ENCODE measurements at places on chromosomes 1 and 21.
A peak's percentile ranks its signal among the peaks of the same experiment; 100 is the strongest.

DNA sequence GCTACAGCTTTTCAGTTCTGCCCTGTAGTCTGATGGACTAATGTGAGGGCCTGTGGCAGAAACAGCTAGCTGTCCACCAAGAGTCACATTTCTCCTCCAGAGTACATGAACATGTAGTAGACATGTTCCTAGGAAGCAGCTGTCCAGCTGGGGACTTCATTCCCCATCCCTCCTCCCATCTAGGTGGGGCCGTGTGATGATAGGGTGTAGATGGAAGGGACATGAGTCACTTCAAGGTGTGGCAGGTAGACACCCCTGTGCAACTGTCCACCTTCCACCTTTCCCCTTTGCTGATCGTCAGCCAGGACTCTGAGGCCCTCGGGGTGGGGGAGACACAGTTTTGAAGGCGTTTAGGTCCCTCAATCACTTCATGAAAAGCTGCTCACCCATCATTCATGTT, 3.6 kb upstream of the RD3 start:
- no peak overlapping the region for H3K4me3 ChIP-seq
- H3K27ac ChIP-seq = no peak overlapping the region
- DNase-seq = no peak
- peaks cover 4% of the 10 kb centered on the region for H3K4me1 ChIP-seq
- H3K36me3 ChIP-seq = peaks cover 2% of the 10 kb centered on the region
- peaks cover 15% of the 10 kb centered on the region for H3K27me3 ChIP-seq

- no peak for DNase-seq
- no peak overlapping the region for H3K4me3 ChIP-seq
- H3K27me3 ChIP-seq = no peaks in the 10 kb centered on the region
Observed at GRCh38 chr21:39946199-39946598, 79.0 kb downstream of the PCP4 start.

- no peak overlapping the region for H3K27ac ChIP-seq
- H3K4me3 ChIP-seq = peak overlapping the region; percentile 89
- no peaks in the 10 kb centered on the region for H3K27me3 ChIP-seq
- DNase-seq = no peak
Observed at GRCh38 chr1:42817440-42817767, 207 bp upstream of the SVBP start.

GRCh38 chr1:41790351-41790750, 128.4 kb downstream of the HIVEP3 start:
- H3K27me3 ChIP-seq = no peaks in the 10 kb centered on the region
- H3K36me3 ChIP-seq = no peaks in the 10 kb centered on the region
- no peak for DNase-seq
- no peak overlapping the region for H3K27ac ChIP-seq
- peaks cover 29% of the 10 kb centered on the region for H3K4me1 ChIP-seq

DNA sequence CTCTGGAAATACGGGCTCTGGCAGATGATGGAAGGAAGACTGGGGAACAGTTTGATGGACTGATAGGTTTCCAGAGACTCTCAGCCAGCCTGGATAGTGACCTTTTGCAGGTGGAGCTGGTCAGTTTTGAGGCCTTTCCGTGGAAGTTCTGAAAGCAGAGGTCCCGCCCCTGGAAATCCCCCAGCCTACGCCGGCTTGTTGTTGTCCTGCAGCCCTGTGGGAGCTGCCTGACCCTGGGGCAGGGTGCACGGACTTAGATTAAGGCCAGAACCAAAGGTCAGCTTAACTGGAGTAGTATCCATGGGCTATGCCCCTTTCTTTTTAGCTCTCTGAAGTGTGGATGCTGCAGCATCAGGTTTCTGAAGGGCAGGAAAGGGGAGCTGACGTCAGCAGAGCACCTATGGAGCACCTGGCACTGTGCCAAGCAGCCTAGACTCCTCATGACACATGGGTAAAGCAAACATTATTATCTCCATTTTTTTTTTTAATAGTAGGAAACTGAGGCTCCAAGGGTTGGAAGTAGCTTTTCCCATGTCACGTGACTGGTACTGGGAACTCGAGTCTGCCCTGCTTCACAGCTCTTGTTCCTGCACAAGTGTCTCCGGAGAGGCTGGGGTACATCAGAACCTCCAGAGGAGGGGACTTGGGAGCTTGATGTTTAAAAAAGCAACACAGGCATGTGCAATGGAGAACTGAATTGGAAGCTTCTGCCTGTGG, 38.5 kb downstream of the IER5 start:
- peaks cover 14% of the 10 kb centered on the region for H3K4me1 ChIP-seq
- peaks cover 7% of the 10 kb centered on the region for H3K27me3 ChIP-seq
- DNase-seq = no peak
- H3K4me3 ChIP-seq = no peak overlapping the region
- H3K27ac ChIP-seq = no peak overlapping the region

DNA sequence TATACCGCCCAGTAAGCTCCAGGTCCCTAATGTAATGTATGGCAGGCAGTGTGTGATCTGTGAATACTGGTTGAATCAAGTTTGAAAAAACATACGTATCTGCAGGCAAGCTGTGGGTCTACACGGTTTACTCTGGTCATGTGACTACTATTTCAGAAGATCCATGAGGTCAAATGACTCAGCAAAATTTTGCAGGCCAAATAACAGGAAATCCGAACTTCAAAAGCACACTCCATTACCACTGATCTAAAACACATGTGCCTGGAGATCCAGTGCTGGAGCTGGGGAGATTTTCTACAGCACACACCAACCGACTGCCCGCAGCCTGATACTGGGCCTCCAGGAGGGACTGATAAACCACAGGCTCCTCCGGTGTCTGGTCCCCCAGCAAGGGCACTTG, 64.5 kb upstream of the SLC44A3 start:
- H3K4me3 ChIP-seq = no peak overlapping the region
- peaks cover 11% of the 10 kb centered on the region for H3K27me3 ChIP-seq
- no peak overlapping the region for H3K27ac ChIP-seq
- no peak for DNase-seq

- DNase-seq = no peak
- peaks cover 6% of the 10 kb centered on the region for H3K4me1 ChIP-seq
- no peaks in the 10 kb centered on the region for H3K27me3 ChIP-seq
- H3K36me3 ChIP-seq = peaks cover 2% of the 10 kb centered on the region
Observed at GRCh38 chr1:171881442-171881841, 40.1 kb downstream of the DNM3 start.

DNA sequence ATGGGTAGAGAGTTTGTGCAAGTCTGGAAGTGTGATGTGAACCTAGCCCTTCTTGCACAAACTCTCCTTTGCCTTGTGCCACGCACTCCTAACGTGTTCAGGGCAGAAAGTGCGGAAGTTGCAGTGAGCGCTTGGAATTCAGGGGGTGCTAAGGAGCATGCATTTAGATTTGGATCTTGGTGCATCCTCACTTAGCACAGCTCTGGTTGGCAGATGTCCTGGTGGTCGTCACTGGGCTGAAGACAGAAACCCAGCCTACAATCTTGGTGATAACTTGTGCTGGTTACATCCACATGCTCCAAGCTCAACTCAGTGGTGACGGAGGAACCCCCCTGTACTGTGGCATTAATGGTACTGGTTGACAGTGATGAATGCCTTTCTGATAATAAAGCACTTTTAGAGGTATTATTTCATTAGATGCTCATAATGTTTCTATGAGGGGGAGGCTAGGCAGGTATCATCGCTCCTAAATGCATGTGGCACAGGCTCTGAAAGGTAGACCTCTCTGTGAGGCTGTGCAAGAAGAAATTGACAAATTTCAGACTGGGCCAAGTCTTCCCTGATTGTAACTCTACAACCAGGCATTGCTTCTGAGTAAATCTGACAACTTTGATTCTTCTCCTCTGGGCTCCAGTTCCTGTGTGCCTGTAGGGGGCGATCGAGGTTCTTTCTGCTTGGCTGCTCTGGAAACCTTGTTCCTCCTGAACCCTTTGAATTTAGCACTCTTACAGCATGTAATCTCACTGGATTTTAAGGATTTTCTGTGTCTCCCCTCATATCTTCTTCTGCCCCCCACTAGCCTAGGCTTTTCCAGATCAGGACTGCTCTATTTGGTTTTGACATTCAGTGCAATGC, 40.6 kb downstream of the MAPKAPK2 start:
- H3K36me3 ChIP-seq = peaks cover 3% of the 10 kb centered on the region
- H3K27ac ChIP-seq = peak overlapping the region; percentile 85
- H3K27me3 ChIP-seq = no peaks in the 10 kb centered on the region

GRCh38 chr1:162855461-162856150, 5.4 kb downstream of the CCDC190 start:
- H3K36me3 ChIP-seq = no peaks in the 10 kb centered on the region
- H3K4me3 ChIP-seq = no peak overlapping the region
- peaks cover 18% of the 10 kb centered on the region for H3K27me3 ChIP-seq

DNA sequence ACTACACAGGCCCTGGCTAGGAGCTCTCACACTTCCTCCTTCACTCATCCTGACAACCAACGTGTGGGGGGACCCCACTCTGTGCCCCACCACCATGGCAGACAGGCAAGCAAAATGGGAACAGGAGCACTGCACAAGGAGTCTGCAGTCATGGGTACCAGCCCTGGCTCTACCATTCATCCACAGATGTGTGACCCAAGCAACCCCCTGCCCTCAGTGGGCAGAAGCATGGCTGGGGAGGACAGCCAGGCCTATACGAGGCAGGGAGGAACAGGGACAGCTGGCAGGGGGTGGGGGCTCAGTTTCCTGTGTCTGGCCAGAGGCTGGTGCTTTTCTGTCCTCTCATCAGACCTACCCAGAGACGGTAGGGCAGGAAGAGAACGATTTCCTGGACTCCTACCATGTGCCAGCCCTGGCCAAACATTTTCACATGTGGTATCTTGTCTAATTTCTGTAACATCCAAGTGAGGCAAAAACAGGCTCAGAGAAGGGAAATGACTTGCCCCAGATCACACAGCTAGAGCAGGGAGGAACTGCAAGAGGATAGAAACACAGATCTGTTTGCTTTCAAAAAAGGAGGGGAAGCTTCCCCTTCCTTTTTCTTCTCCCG, 178.0 kb downstream of the HIVEP3 start:
- DNase-seq = no peak
- H3K27ac ChIP-seq = peak overlapping the region; percentile 90
- peaks cover 38% of the 10 kb centered on the region for H3K4me1 ChIP-seq

- no peak overlapping the region for H3K4me3 ChIP-seq
- DNase-seq = no peak
- no peaks in the 10 kb centered on the region for H3K36me3 ChIP-seq
- no peak overlapping the region for H3K27ac ChIP-seq
- H3K4me1 ChIP-seq = peaks cover 8% of the 10 kb centered on the region
Observed at GRCh38 chr21:31552826-31553225, 106.7 kb upstream of the SOD1 start.

DNA sequence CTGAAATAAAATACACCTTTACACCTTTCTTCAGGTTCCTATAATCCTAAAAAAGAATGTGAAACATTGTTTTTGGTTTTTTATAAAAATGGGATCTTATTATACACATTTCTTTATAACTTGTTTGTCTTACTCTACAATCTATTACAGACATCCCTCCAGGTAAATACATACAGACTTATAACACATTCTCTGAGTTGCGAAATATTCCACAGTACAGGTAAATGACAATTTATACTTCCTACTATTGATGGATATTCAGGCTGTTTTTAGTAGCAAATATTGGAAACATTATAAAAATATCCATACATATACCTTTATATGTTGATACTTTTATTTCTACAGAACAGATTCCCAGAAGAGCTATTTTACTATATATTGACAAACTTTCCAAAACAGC, 20.3 kb downstream of the PIK3R3 start:
- H3K27me3 ChIP-seq = peaks cover 8% of the 10 kb centered on the region
- no peak overlapping the region for H3K4me3 ChIP-seq
- peaks cover 7% of the 10 kb centered on the region for H3K36me3 ChIP-seq
- no peak overlapping the region for H3K27ac ChIP-seq
- DNase-seq = no peak

GRCh38 chr1:217687511-217687910, 56.4 kb downstream of the SPATA17 start:
- H3K4me1 ChIP-seq = peaks cover 7% of the 10 kb centered on the region
- H3K27ac ChIP-seq = no peak overlapping the region

DNA sequence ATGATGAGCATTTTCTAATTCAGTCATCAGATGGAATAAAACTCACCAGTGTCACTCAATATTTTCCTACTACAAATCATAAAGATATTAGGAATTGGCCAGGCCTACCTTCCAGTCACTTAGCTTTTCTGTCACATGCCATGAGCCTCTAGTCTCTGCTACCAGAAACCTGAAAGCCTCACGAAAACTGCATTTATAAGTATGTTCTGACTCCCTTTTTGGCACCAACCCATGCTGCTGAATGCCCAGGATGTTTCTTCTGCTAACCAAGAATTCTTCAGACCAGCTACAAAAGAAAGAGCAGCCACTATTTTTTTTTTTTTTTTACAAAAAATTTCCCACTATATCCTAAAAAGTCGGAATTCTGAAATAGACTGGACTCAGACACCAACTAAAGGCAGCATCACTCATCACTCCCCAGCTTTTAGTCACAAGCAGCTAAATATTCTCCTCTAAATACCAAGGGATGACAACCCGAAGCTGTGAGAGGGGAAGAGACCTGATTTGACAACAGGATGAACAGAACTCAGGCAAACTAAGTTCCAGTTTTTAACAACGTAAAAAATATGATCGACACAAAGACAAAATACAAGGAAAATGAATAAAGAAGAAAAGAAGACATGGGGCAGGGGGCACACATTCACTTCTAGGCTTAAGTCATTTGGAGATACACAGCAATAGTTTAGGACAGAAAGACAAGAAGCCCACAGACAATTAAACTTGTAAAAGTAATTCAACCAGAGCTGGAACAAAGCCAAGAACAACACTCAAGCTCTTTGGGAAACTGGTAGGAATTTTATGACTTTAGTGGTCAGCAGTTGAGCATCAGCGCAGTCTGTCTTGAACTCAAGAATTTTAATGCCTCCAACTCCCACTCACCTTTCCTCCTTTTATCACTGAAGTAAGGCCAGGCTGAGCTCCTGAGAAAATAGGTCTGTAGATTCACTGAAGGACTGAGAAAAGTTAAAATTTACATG, 1.7 kb downstream of the DCAF8 start:
- H3K27ac ChIP-seq = peak overlapping the region; percentile 100
- DNase-seq = no peak
- H3K27me3 ChIP-seq = no peaks in the 10 kb centered on the region
- peaks cover 37% of the 10 kb centered on the region for H3K4me1 ChIP-seq
- H3K36me3 ChIP-seq = peaks cover 6% of the 10 kb centered on the region

GRCh38 chr1:164560556-164560955, 1.6 kb downstream of the PBX1 start:
- DNase-seq = no peak
- H3K36me3 ChIP-seq = no peaks in the 10 kb centered on the region
- H3K4me3 ChIP-seq = peak overlapping the region; percentile 63

DNA sequence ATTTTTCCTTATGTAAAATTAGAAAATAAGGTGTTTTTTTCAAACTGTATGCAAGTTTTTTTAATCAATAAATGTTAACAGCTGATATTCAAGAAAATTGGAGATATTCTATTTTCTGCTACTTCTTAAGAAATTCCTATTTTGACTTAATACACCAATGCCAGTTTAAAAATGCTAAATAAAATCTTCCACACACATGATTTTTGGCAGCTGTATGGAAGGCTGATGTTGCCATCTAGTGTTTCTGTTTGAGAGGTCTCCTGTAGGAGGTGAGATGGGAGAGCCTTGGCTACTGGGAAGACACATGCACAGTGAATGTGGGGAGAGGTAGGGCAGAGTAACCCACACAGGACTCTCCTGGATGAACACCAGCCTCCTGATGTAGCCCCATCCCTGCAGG, 29.2 kb upstream of the OR2B11 start:
- no peaks in the 10 kb centered on the region for H3K4me1 ChIP-seq
- no peaks in the 10 kb centered on the region for H3K36me3 ChIP-seq
- H3K27me3 ChIP-seq = peaks cover 34% of the 10 kb centered on the region
- no peak for DNase-seq
- H3K27ac ChIP-seq = no peak overlapping the region

GRCh38 chr1:98172578-98172977, 251.7 kb upstream of the DPYD start:
- no peak for DNase-seq
- no peak overlapping the region for H3K4me3 ChIP-seq
- H3K36me3 ChIP-seq = no peaks in the 10 kb centered on the region
- no peak overlapping the region for H3K27ac ChIP-seq

GRCh38 chr1:12346483-12347151, 116.8 kb downstream of the VPS13D start:
- peaks cover 6% of the 10 kb centered on the region for H3K36me3 ChIP-seq
- no peak for DNase-seq
- H3K4me1 ChIP-seq = peaks cover 33% of the 10 kb centered on the region
